ENCODE measurements at places on chromosomes 6 and 20. TPM values are rescaled to one million over a fixed set of nuclear protein-coding genes. Genes with fewer than 3 reads are reported as not detected.

- no peaks in the 10 kb centered on the region for H3K36me3 ChIP-seq
- no peak overlapping the region for H3K27ac ChIP-seq
- no peak overlapping the region for H3K4me3 ChIP-seq
- DNase-seq = no peak
These were observed 1278.4 kb upstream of the GJE1 start for GRCh38 chr6:140854318-140854717.

DNA sequence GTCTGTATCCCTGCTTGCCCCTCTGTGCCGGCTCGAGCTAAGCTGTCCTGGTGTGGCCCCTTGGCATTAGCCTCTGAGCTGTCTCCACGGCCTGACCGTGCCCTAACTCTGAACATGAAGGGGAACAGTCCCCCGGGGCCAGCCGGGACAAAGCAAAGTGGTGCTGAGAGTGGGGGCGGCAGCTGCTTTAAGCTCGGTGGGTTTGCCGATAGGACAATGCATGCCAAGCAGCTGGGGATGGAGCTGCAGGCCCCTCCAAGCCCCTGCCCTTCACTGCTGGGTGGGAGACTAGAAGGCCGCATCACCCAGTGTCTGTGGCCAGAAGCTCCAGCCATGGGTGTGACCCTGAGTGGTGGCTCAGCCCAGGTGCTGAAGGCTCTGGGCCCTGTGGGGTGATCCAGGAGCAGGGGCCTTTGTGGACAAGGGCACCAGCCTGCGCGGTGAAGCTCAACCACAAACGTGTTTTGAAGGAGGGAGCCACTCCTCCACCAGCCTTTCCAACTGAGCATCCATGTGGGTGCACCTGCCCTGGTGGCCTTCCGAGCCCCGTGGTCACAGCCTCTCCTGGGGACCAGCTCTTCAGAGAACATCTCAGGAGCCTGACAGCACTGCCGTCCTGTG lies 242.5 kb downstream of the ERMARD start:
- peaks cover 6% of the 10 kb centered on the region for H3K27me3 ChIP-seq
- H3K4me1 ChIP-seq = peaks cover 23% of the 10 kb centered on the region
- H3K4me3 ChIP-seq = no peak overlapping the region
- H3K36me3 ChIP-seq = no peaks in the 10 kb centered on the region
- no peak overlapping the region for H3K27ac ChIP-seq
- DNase-seq = no peak

DNA sequence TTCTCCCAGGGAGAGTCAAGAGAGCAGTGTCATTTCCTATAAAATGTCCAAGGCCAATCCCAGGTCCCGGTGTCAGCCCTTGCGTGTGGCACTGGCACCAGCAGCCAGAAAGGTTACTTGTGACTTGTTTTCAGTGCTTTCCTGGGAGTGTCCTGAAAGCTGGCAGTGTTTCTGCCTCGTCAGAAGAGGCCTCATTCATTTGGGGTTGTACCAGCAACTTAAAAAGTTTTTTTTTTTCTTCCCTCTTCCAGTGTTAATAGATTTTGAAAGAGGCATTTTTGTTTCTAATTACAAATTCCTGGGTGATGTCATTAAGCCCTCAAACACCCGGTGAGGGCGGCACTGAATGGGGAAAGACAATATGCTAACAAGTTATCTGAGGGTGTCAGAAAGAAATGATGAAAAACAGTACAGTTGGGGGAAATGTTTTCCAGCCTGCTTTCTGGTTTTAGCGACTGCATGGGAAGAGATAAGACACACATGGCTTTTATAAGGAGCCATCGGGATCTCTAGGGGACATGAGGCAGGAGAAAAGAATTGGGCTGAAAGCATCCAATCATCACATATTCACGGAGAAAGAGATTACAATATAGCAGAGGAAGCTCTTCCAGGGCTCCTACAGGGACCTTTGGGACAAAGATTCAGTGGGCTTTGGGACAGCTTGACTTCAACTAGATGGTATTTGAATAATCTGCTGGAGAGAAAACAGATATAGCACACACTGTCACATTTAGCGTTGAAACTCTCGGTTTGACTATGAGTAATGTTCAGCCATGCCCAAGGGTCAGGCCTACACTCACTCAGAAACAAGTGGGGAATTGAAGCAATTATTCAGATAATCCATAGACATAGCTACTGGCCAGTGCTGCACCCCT lies 153.0 kb downstream of the BCAS1 start:
- H3K27me3 ChIP-seq = peaks cover 2% of the 10 kb centered on the region
- peaks cover 37% of the 10 kb centered on the region for H3K4me1 ChIP-seq
- DNase-seq = no peak
- no peak overlapping the region for H3K4me3 ChIP-seq

- H3K4me1 ChIP-seq = no peaks in the 10 kb centered on the region
- no peak overlapping the region for H3K27ac ChIP-seq
- no peak overlapping the region for H3K4me3 ChIP-seq
These were observed 52.4 kb upstream of the BLCAP start for GRCh38 chr20:37580069-37580468.

GRCh38 chr6:23282252-23283021 lies 713.1 kb downstream of the HDGFL1 start:
- H3K4me3 ChIP-seq = no peak overlapping the region
- no peak for DNase-seq
- H3K27me3 ChIP-seq = no peaks in the 10 kb centered on the region

DNA sequence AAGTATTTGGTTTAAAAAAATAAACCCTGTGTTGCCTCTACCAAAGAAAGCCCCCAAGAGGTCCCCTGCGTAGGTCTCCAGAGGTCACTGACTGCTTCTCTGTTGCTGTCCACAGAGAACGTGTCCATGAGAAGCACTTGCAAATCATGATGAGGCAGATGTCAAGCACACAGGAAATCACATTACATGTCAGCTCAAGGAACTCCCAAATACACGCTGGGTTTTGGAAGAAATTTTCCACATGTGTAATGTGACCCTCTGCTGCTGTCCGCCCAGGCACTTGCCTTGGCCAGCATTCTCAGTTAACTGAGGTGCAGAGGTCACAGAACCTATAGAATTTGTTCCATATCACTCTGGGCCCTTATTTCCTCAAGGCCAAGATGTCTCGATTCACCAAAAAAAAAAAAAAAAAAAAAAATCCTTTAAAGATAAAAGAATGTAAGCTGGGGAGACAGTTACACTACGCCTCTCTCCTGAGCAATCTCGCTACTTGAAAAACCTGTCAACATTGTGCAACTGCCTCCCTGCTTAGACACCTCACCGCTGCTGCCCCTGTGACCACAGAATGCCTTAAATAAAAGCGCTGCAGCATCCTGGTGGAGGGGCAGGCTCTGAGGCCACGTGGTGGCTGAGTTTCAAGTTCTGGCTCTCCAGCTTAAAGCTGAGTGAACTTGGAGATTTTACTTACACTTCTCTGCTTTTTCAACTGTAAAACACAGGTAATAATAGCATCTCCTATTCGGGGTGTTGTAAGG lies 42.3 kb downstream of the SLC22A23 start:
- peaks cover 5% of the 10 kb centered on the region for H3K4me1 ChIP-seq
- peaks cover 2% of the 10 kb centered on the region for H3K27me3 ChIP-seq
- H3K27ac ChIP-seq = no peak overlapping the region
- H3K36me3 ChIP-seq = no peaks in the 10 kb centered on the region
- peak; percentile 63 for DNase-seq

Gene BHLHE23
- total RNA-seq = not detected

Gene CLPSL2
- total RNA-seq = not detected

Gene TSBP1
- not detected for total RNA-seq

Gene PDE7B
- total RNA-seq = 16.0 TPM

- peaks cover 33% of the 10 kb centered on the region for H3K27me3 ChIP-seq
- H3K4me3 ChIP-seq = no peak overlapping the region
- H3K4me1 ChIP-seq = peaks cover 29% of the 10 kb centered on the region
- no peak overlapping the region for H3K27ac ChIP-seq
These were observed 14.6 kb upstream of the DCBLD1 start for GRCh38 chr6:117467876-117468275.

Gene RNF182
- not detected for total RNA-seq

DNA sequence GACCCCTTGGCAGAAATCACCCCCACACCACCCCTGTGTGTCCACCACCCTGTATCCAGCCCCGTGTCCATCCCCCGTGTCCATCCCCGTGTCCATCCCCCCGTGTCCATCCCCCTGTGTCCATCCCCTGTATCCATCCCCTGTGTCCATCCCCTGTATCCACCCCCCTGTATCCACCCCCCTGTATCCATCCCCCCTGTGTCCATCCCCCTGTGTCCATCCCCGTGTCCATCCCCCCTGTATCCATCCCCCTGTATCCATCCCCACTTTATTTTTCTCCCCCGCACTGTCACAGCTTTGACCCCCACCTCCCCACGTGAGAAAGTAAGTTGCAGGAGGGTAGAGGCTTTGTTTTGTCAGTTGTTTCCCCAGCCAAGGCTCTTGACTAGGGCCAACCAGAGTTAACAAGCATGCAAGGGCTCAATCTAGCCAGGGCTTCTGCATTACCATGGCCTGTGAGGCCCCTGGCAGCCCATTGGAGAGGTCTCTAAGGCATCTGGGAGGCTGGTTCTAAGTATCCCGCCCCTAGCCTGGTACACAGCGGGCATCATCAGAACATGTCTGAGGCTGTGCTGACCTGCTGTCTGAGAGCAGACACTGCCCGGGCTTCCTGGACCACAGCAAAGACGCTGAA lies 18.1 kb upstream of the SIRPA start:
- DNase-seq = no peak
- no peak overlapping the region for H3K27ac ChIP-seq
- H3K4me3 ChIP-seq = no peak overlapping the region
- no peaks in the 10 kb centered on the region for H3K27me3 ChIP-seq
- H3K36me3 ChIP-seq = no peaks in the 10 kb centered on the region

DNA sequence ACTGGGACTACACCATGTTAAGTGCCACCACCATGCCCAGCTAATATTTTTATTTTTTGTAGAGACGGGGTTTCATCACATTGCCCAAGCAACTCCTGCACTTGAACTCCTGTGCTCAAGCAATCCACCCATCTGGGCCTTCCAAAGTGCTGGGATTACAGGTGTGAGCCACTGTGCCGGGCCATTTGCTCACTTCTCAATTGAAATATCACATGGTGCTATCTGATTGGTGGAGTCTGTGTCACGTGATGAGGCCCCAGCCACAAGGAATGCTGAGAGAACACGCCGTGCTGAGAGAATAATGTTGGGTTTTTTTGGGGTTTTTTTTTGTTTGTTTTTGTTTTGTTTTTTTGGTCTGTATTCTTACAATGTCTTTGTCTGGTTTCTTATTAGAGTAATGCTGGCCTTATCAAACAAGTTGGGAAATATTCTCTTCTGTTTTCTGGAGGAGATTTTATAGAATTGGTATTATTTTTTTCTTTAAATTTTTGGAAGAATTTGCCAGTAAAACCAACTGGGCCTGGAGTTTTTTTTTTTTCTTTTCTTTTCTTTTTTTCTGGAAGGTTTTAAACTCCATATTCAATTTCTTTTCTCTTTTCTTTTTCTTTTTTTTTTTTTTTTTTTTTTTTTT lies 183.2 kb upstream of the KCNG1 start:
- H3K4me3 ChIP-seq = no peak overlapping the region
- H3K27ac ChIP-seq = no peak overlapping the region
- H3K4me1 ChIP-seq = no peaks in the 10 kb centered on the region
- H3K36me3 ChIP-seq = no peaks in the 10 kb centered on the region
- DNase-seq = no peak

DNA sequence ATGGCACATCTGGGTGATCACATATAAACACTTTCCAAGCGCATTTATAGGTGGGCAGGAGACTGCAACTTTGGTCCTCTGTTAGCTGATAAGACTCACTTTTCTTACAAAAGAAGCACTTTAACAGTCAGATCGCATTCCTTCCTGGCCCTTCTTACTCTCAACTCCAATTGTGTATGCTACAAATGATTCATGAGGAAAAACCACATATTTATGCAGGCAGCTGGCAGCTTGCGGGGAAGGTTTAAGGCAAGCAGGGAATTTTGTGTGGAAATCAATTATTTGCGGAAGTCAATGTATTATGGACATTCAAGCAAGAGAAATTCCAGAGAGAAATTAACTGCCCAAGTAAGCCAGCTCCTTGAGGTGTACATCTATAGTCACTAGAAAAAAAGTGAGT lies 194.0 kb downstream of the PKHD1 start:
- H3K27me3 ChIP-seq = no peaks in the 10 kb centered on the region
- no peaks in the 10 kb centered on the region for H3K4me1 ChIP-seq
- H3K27ac ChIP-seq = no peak overlapping the region
- DNase-seq = no peak

DNA sequence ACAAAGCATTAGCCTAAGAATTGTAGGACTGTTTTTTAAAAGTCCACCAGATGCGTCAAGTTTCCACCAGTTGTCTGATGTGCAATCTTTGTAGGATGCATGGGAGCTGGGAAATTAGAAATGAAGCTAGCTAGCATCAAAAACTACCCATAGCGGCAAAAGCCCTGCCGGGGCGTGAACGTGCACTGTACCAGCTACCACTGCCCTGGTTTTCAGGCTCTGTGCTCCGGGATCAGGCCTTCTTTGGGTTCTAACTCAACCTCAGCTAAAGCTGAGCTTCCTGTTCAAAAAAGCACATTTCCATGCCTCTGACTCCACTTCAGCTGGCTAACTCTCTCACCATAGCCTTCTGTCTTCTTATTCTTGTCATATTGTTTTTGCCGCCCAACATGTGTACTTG lies 26.9 kb upstream of the FUCA2 start:
- peaks cover 49% of the 10 kb centered on the region for H3K4me1 ChIP-seq
- H3K4me3 ChIP-seq = peak overlapping the region; percentile 88
- peaks cover 6% of the 10 kb centered on the region for H3K36me3 ChIP-seq
- peak overlapping the region; percentile 76 for H3K27ac ChIP-seq
- H3K27me3 ChIP-seq = no peaks in the 10 kb centered on the region

- H3K36me3 ChIP-seq = no peaks in the 10 kb centered on the region
- no peak within 1 kb of the TSS for H3K4me3 ChIP-seq
- H3K4me1 ChIP-seq = no peaks in the 10 kb centered on the region
- H3K27me3 ChIP-seq = peaks cover 16% of the 10 kb centered on the region
- DNase-seq = no peak
These were observed at the start of gene PLCB4 for GRCh38 chr20:9068841-9069663. Gene PLCB4, plus strand, starts transcription at chr20:9069087. Its CDS starts 238,728 bp downstream, at chr20:9307815.

Gene NUS1
- 49.7 TPM for total RNA-seq

Gene GRM1
- total RNA-seq = not detected

- peaks cover 2% of the 10 kb centered on the region for H3K4me1 ChIP-seq
- DNase-seq = no peak
- H3K4me3 ChIP-seq = no peak overlapping the region
- no peak overlapping the region for H3K27ac ChIP-seq
- H3K27me3 ChIP-seq = no peaks in the 10 kb centered on the region
These were observed 64.0 kb downstream of the BLOC1S5 start for GRCh38 chr6:8000188-8000596.

- H3K27ac ChIP-seq = no peak overlapping the region
- no peaks in the 10 kb centered on the region for H3K36me3 ChIP-seq
- no peak overlapping the region for H3K4me3 ChIP-seq
- DNase-seq = no peak
These were observed 189.4 kb upstream of the ARID1B start for GRCh38 chr6:156587751-156588301.

DNA sequence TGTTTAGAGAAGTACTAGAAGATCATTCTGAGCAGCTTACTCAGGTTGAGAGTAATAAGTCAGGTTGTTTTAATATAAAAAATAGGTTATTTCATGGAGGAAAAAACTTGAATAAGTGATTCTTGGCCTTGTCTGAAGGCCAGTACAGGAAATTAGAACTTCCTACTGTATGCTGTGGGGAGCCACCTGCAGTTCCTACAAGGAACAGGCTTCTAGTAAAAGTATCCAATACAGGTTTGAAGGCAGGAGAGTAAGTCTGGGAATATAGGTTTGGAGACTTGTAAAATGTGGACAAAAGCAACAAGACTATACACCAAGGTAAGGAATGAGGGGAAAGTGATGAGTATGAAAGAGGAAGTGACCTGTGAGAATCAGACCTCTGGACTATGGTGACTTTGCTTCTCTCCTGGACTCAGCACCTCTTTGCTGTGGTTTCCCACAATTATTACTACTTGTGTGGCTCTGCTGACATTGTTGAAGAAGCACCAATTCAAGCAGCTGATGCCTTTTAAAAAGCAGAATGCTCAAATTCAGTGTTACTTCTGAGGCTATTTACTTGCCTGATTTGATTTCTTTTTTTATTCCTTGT lies 278.6 kb downstream of the TBC1D7 start:
- no peak overlapping the region for H3K27ac ChIP-seq
- DNase-seq = no peak
- H3K36me3 ChIP-seq = no peaks in the 10 kb centered on the region
- H3K4me3 ChIP-seq = no peak overlapping the region

Data from activated CD4-positive, alpha-beta T cell treated with anti-CD3 and anti-CD28 coated beads, Interleukin-2, amount 10 ng/mL, durations not matched to agents 24 days and 14 days (primary cell).